ENCODE measurements at places on chromosomes 3 and 15.

GRCh38 chr3:106117490-106117858 lies 248.7 kb upstream of the CBLB start:
- no peak for DNase-seq

DNA sequence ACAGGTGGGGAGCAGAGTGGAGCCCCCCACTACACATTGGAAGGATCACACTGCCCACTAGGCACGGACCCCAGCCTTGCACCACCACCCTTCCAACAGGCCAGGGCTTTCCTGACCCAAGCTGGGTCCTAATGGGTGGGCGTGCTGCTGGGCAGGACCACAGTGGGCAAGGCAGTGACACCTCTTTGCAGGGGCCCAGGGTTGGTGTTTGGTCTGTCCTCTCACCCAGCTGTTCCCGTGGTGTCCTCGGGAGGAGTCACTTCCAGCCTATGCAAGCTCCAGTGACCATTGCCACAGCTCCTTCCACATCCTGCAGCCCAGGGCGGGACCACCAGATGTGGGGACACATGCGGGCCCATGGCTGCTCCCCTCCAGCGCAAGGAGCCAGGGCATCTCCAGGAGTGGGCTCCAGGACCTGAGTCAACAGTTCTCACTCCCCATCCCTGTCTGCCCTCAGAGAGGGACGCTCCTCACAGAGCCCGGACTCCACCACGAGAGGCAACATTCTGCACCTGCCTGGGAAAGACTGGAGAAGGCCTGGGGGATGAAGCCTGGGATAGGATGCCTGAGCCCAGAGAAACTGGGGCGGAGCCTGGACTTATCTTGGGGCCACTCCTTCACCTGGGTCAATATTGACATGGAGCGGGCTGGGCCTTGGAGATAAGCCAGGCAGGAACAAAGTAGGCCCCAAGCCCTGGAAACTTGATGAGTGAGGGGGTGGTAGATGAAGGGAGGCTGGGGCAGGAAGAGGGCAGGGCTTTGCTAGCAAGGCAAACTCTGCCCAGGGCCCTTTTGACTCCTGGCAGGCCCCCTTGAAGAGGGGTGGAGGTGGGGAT lies 3.9 kb upstream of the VILL start:
- no peak for DNase-seq

DNA sequence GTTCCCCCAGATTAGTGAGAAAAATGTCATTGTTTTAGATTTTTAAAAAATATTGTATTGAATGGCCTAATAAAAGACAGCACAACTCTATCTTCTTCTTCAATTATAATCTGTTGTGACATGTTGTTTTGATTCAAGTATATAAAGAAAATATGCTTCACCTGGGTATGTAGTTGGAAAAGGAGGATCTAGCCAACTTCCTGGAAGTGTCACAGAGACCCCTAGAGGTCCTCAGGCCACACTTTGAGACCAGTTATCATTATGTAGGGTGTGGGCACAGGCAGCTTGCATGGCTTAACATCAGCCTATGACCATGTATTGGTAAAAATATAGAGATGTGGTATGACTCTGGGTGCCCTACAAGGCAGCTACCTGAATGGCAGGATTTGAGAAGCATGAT lies 14.7 kb upstream of the RYR3 start:
- no peak for DNase-seq

DNA sequence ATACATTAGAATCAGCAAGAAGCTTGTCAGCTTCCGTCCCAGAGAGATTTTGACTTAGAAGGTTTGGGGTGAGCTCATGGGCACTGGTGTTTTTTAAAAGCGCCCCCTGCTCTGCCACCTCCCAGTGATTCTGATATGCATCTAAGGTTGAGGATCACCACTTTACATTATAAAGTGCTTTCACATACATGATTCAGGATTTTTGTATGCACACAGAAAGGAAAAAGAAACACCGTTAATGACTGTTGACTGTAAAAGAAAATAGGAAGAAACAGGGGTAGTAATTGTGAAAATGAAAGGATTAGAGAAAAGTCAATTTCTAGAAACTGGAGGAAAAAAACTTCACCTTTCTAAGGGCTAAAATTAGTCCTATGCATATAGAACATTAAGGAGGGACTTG lies 104.9 kb upstream of the ZBED2 start:
- DNase-seq = no peak

- DNase-seq = no peak
These were observed 119.0 kb upstream of the PROK2 start for GRCh38 chr3:71903936-71904335.

GRCh38 chr3:138914870-138915502 lies 32.0 kb downstream of the FOXL2 start:
- no peak for DNase-seq

GRCh38 chr3:155504682-155505081 lies 211.2 kb upstream of the STRIT1 start:
- DNase-seq = no peak

GRCh38 chr15:48861813-48862431 lies 16.0 kb upstream of the EID1 start:
- DNase-seq = no peak

DNA sequence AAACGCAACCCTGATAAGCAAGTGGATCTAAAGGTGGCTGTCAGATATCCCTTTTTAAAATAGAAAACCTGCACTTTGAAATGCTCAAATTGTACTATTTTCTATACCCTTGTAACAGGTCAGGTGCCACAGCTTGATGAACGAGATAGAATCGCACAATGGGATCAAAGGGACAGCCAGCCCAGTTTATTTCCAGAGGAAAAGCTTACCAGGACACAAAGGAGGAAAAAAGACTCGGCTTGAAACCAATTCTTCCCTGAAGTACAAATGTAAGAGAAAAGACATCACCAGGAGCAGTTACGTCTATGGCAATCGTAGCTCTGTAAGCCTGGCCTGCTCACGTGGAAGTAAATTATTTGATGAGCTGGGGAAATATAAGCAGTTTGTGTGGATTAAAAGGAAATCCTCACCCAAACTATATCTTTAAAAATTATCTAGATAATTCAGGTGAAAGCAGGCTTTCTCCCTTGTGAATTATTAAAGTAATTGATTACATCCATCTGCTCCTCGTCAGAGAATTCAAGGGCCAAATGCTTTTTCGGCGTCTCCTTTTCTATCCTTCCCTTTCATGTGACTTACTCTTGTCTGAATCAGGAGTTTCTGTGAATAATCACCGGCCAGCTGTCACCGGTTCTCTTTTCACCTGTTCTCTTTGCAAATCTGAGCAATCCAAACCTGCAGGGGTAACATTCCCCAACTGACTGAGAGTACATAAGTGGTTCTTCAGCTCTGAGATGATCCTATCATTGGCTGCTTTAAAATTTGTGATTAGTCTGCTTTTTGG lies 339.2 kb upstream of the ONECUT1 start:
- DNase-seq = no peak

- DNase-seq = no peak
These were observed 6.5 kb downstream of the ZNF589 start for GRCh38 chr3:48247401-48247811.

DNA sequence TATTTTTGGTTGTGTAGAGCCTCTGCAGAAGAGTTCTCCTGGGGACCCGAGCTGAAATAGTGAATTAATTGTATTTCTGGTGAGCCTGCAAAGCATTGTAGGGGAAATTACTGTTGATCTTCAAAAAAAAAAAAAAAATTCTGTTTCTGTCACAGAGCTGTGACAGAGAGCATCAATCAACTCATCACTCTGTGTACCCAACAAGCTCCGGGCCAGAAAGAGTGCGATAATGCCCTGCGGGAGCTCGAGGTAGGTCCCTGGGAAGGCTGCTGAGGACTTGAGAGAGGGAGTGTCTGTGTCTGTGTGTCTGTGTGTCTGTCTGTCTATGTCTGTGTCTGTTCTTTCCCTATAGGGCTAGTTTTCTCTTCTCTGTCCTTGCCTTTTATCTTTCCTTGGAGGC lies 294.4 kb upstream of the TPM1 start:
- DNase-seq = no peak

GRCh38 chr3:122908251-122908650 lies 113.4 kb downstream of the SLC49A4 start:
- DNase-seq = no peak

DNA sequence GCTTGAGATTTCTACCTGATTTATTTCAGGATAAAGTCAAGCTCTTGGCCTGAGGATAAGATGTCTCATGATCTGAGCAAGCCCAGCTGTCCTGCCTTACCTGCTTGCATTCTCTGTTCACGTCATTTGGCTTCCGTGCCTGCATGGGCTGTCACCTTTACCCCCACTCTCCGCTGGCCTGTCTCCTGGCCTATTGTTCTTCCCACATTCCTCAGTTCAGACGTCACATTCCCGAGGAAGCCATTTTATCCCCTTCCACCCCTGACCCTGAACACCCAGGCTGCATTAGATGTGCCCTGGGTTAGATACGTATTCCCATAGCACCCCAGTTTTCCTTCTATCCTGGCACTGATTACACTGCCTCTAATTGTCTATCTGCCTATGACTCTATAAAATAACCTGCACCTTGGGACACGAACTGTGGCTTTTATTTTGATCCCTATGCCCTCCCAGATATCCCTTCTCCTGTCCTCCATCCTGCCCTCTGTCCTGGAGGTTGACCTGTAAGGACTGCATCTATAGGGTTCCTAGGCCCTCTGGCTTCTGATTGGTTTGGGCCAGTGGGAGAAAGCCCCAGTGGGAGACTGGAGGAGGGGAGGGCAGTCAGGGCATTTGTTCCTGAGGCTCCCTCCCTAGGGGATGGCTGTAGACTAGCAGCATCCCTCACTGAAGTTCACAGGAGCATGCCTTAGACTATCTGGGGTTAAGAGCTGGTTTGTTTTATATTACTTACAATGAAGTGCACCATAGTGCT lies 19.2 kb upstream of the UBE2Q2 start:
- no peak for DNase-seq

DNA sequence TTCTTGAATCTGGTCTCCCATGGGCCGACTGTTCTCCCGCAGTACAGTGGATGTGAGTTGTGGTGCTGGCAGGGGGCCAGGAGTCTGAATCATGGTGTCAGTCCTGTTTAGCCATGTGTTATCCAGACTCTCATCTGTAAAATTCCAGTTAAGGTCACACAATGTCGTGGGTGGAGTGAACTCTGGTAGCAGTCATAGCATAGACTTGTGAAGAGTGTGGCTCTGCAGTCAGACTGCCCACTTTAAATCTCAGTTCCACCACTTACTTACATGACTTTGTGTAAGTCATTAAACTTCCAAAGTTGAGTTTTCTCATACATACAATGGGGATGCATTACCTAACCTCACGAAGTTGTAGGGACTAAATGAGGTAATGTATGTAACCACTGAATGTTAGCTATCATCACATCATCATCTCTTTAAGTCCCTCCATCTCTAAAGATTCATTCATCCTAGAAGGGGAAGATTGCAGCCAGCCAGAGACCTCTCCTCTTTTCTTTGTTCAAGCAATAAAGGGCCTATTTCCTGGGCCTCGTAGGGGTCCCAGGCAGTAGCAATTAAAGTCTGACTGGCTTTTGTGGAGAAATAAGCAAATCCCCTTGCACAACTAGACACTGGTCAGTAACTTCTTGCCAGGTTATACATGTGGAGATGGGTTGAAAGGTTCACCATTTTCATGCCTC lies 93.9 kb downstream of the PCCB start:
- no peak for DNase-seq

DNA sequence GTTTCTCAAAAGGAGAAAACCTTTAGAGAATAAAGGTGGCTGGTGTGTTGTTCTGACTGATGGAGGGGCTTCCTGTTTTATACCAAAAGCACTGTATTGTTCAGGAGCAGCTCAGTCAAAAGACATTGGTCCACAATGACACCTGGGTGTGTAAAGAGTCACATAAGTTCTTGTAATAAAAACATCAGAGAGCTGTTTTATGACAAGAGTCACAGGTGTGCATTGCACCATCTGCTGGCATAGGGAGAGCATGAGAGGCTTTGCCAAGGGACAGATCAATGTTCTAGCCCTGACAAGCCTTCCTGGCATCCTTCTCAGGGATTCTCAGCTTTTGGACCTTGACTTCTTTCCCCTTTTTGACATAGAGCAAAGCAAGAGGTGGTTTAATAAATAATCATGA lies 20.4 kb downstream of the ARPP21 start:
- DNase-seq = no peak

DNA sequence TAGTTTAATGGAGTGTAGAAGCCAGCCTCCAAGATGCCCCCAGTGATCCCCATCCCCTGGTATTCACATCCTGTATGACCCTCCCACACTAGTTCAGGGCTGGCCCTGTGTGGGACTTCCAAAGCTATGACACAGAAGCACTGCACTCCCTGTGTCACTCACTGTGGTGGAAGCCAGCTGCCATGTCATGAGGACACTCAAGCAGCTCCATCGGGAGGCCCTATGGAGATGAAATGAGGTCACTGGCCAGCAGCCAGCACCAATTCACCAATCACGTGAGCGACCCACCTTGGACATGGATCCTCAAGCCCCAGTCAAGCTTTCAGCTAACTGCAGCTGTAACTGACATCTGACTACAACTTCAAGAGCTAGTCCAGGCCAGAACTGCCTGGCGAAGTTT lies 3.9 kb upstream of the ACAN start:
- no peak for DNase-seq

DNA sequence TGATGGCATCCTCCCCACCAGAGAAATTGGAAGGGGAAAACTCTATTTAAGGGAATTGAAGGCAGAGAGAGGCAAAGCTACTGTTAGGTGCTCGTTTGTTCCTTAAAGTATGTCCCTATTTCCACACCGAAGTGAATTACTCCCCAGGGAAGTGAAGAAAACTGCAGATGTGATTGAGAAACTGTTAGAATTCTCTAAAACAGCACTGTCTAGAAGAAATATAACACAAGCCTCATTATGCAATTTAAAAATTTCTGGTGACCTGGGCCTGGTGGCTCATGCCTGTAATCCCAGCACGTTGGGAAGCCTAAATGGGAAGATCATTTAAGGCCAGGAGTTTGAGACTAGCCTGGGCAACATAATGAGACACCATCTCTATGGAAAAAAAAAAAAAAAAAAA lies 305.0 kb downstream of the SHQ1 start:
- no peak for DNase-seq

DNA sequence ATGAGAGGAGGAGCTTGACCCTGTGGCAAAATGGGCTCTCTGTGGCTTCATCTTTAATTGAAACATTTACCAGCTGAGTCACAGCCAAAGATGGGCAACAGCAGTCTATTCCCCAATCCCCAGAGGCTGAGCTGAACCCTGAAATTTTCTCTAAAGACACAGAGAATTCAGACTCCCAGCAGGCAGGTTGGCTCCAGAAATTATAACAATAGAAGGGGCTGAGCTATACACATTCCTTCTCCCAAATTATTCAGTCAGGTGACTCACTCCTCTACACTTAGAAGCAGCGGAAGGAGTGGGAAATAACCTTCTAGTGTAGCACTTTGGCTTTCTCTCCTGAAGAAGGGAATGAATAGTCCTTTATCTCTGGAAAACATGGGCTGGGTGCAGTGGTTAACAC lies 264.3 kb upstream of the ARHGEF26 start:
- DNase-seq = no peak

GRCh38 chr3:18016366-18016765 lies 273.9 kb upstream of the TBC1D5 start:
- DNase-seq = no peak

DNA sequence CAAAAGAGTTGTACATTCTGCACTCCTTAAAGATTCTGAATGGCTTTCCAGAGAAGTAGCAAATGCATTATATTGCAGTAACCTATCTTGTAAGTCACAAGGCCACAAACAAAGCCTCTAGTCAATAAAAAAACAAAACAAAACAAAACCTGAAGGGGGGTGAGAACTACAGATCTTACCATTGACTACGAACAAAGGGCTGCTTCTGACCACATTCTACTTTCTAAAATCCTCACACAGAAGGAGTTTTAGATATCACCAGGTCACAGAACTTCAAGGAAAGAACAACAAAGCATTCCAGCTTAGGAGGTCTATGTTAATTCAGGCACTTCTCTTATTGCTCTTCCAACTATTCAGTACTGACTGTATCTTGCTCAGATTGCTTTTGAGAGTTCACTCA lies 343.0 kb downstream of the ZBTB20 start:
- DNase-seq = no peak

Measured in stimulated activated CD8-positive, alpha-beta memory T cell treated with anti-CD3 and anti-CD28 coated beads, Interleukin-4, amount 100 ng/mL, for 1 hour (primary cell).